Pons (tissue), 1 donor: ENCODE measurements at places on chromosomes 11 and 22.

DNA sequence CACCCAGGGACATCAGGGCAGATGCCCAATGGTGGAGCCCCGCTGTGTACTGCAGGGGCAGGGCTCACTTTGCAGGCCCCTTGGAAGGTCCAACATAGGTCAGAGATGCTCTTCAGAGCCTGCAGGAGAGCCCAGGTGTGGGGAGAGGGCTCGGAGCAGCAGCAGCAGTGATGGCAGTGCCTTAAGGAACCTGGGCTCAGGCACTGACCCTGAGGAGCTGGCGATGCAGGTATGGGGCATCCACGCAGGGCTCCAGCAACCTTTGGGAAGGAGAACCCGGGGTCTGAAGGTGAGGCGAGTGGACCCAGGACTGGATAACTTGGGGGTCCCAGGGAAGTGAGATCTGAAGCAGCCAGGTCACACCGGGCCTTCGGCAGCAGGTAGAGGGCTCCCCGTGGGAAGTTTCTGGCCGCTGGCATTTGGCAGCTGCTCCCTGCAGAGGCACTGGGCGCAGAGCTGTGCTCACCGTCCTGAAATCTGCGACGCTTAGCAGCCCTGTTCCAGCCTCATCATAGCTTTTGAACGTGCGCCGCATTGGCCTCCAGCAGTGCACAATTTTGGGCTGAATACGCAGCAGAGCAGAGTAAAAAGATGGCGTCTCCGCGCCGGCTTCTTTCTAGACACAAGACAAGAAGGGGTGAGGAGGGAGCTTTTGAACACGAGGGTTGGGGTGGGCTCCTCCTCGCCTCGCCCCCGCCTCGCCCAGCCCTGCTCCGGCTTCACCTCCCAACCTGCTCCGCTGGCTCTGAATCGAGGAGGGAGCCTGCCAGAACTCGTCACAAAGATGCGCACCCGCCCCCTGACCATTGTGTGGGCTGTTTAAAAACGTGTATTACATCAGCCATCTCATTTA lies 118.8 kb downstream of the MPPED1 start:
- DNase-seq = no peak

GRCh38 chr11:48104568-48104924 lies 112.1 kb upstream of the OR4B1 start:
- DNase-seq = no peak

GRCh38 chr11:106989078-106989455 lies 29.2 kb downstream of the GUCY1A2 start:
- no peak for DNase-seq

- no peak for DNase-seq
These were observed 22.3 kb upstream of the KCNJ11 start for GRCh38 chr11:17410606-17411379.

DNA sequence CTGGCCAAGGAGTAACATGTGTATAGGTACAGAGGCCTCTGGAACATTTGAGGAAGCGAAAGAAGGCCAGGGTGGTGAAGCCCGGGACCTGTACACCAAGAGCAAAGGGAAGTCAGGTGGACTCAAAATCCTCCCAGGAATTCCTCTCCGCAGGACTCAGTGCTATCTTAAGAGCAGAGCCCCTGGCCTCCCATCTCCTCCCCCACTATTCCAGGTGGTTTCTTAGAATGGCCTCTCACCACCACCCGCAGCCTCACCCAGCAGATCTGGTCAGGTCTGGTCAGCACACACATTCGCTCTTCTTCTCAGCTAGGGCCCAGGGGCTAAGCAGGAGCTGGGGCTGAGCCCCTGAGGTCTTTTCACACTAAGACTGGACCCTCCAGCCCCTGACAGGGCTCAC lies 59.1 kb downstream of the SCGB1A1 start:
- no peak for DNase-seq

GRCh38 chr11:126886085-126886484 lies 114.5 kb downstream of the KIRREL3 start:
- no peak for DNase-seq

GRCh38 chr11:92329137-92329536 lies 104.5 kb downstream of the FAT3 start:
- no peak for DNase-seq

DNA sequence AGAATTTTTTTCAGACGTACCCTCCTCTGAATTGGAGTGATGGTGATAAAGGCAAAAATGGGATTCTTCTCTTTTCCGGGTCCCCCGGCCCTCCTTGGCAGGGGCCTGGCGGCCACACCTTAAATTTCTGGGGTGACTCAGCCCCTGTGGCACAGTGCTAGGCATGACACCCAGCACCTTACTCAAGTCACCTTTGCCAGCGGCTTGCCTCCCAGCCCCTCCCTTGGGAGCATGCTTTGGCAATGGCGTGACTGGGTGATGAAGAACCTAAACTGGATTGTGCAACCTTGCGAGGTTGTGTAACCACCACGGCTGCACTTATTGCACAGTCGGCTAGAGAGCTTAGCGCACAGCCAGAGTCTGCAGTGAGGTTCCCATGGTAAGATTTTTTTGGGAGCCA lies 16.2 kb upstream of the LDLRAD3 start:
- DNase-seq = no peak

DNA sequence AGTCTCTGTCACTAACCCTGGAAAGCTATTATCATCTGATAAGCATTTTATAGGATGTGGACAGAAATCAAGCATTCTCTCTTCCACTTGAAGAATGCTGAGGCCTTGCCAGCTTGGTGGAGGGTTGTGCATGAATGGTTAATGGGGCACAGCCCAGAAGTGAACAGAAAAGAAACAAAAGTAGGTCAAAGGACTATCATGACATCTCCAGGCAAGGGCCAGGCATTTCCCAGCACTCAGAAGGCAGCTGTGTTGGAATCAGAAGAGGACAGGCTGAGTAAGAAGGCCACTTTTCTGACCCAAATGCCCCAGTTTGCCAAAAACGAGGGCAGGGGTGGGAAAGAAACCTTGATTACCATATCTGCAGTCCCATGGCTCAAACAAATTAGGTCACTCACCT lies 12.4 kb downstream of the TENM4 start:
- DNase-seq = no peak

DNA sequence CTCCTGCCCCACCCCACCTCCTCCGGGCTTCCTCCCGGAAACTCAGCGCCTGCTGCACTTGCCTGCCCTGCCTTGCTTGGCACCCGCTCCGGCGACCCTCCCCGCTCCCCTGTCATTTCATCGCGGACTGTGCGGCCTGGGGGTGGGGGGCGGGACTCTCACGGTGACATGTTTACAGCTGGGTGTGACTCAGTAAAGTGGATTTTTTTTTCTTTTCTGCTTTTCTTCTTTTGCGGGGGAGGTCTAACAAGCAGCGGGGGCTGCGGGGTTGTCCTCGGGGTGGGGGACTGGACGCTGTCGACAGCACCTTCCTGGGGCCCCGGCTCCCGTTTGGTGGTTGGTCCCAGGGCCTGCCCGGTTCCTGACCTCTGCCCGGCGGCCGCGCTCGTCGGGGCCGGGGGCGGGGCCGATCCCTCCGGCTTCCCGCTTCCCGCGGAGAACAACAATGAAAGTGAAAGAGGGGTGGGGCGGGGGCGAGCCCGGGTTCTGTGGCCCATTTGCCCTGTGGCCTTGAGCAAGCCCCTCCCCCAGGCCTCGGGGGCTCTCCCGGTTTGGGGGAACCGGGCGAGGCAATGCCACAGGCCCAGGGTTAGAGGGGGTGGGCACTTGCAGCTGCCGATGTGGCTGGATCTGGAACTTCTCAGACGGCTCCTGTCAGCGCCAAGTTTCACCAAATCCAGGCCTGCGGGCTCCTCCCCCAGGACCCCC lies 975 bp upstream of the MDK start:
- no peak for DNase-seq

GRCh38 chr11:110513259-110513801 lies 83.6 kb downstream of the FDX1 start:
- no peak for DNase-seq

DNA sequence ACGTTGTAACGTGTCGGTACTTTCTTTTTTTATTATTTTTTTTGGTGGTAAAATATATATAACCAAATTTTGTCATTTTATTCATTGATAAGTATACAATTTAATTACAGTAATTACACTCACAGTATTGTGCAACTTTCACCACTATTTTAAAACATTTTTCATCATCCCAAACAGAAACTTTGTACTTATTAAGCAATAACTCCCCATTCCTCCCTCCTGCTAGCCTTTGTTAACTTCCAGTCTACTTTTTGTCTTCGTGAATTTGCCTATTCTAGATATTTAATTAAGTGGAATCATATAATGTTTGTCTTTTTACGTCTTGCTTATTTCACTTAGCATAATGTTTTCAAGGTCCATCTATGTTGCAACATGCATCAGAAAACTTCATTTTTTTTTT lies 58.5 kb downstream of the STIM1 start:
- DNase-seq = no peak

GRCh38 chr11:36071917-36072500 lies 128.1 kb downstream of the LDLRAD3 start:
- no peak for DNase-seq

- DNase-seq = no peak
These were observed 48.7 kb upstream of the OR9Q1 start for GRCh38 chr11:57974848-57975601.

GRCh38 chr11:122393209-122393860 lies 262.2 kb upstream of the UBASH3B start:
- DNase-seq = no peak

DNA sequence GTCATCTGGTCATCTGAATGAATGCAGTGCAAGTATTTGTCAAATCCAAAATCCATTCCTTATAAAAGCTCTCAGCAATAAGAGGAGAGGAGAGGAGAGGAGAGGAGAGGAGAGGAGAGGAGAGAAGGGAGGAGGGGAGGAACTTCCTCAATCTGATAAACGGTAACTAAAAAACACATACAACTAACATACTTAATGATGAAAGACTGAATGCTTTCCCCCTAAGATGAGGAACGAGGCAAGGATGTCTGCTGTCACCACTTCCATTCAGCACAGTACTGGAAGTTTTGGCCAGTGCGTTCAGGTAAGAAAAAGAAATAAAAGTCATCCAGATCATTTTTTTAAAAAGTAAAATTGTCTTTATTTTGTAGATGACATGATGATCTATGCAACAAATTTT lies 80.4 kb downstream of the CD82 start:
- DNase-seq = no peak

DNA sequence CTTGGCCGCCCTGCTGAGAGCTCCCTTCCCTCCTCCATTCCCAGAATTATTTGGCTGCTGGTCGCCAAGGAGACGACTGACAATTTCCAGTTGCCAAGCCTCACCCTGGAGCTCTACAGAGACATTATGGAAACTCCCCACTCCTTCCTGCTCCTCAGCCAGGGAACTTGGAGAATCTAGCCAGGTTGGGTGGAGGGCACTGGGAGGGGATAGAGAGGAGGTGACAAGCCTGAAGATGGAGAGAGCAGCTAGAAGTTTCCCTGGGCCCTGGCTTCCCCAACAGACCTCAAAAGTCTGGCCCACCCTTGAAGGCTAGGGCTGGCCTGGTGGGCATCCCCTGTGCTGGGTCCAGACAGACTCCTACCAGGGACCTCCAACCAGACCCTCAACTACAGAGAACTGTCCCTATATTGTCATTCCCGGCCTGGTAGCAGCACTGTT lies 6.7 kb upstream of the VSIG10L2 start:
- DNase-seq = no peak

DNA sequence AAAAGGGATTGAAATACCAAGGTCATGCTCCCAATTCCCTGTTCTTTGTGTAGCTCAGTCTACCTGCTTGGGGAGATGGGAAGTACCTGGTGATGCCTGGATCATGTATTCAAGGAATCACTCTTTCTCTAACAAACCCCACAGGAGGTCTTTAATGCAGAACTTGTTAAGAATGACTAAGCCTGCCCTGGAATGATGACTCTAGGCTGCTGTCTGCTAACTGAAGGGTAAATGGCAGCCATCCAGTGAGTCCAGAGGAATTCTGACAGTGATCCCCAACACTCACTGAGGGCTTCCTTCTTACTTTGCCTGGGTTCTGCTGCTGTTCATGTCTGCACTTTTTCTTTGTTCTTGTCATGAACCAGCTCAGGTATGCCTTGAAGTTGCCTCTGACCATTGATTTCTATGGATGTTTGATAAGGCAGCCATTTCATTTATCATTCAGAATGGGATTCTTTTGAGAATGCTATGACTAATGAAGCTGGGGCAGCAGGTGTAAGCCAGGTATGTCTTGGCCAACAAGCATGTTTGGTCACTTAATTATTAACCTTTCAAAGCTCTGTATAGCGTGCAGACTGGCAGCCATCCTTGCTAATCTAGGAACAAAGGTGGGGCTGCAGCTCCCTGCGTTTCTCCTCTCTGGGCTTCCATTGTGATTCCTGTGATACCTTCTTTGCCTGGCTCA lies 11.4 kb downstream of the PRSS23 start:
- no peak for DNase-seq
